NCI-H1417 (cell line): ENCODE measurements at places on chromosomes 13 and 19.
A peak's percentile ranks its signal among the peaks of the same experiment; 100 is the strongest.

- no peak for DNase-seq
Observed at GRCh38 chr13:45413826-45414307, 4.3 kb downstream of the SLC25A30 start.

DNA sequence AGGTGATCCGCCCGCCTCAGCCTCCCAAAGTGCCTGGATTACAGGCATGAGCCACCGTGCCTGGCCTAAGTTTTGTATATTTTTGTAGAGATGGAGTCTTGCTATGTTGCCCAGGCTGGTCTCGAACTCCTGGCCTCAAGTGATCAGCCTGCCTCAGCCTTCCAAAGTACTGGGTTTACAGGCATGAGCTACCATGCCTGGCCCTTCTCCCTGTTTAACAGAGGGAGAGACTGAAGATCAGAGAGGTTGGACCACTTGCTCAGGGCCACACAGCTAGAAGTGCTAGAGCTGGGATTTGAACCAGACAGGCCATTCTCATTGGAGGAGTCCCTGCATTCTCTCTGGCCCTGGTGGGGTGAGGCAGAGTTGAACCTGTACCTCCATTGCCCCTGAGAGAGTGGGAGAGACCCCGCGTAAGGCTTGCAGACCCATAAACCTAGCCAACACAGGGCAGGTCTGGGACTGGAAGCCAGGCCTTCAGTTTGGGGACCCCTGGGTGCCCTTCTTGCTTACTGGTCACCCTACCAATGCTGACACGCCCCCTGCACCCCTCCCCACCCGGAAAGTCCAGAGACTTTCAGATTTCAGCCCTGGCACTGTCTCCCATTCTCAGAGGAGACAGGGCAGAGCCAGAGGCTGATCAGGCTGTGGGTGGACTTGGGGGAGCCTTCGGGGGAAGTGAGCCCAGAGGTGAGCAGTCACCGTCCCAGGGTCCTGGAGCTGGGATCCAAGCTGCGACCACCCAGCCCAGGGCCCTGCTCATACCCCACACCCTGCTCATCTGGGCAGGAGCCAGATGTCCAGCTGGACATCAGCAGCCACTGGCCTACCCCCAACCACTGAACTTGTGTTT is 13.3 kb downstream of the TTYH1 start:
- no peak for DNase-seq

- peak; percentile 62 for DNase-seq
Observed at GRCh38 chr19:17075864-17076542, 426 bp downstream of the MYO9B start.

DNA sequence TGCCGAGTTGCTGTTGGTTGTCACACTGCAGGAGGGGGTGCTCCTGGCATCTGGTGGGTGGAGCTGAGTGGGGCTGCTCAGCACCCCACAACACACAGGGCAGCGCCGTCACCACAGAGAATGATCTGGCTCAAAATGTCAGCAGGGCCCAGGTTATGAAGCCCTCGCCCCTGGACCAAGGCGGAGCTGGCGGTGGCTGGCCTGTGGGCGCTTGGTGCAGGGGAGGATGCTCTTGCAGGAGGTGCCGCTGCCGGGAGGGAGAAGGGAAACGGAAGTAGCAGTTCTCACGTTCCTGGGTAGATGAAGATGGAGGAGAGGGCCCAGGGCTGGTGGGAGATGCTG is 14.2 kb upstream of the LENG8 start:
- DNase-seq: no peak

GRCh38 chr19:41981724-41982123 is 12.3 kb downstream of the ATP1A3 start:
- DNase-seq: no peak

DNA sequence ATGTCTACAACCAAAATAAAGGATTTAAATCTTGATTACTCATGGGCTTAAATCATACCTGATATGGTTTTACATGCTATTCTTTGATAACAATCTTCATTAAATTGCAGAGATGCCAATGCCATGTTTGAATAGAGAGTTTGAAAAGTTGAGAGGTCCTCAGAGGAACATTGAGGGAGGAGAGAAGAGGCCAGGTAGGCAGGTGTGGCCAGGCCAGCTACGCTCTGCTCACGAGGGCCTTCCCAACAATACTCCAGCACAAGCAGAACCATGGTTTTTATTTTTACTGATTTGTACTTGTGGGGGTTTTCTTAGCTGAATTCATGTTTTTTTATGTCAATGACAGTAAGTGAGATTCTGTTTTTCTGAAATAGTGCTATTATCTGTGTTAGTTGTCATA is 158.1 kb upstream of the RFC3 start:
- no peak for DNase-seq

- no peak for DNase-seq
Observed at GRCh38 chr13:80054806-80055205, 286.1 kb downstream of the SPRY2 start.

GRCh38 chr19:51676566-51677083 is 16.5 kb upstream of the SPACA6 start:
- DNase-seq: no peak

DNA sequence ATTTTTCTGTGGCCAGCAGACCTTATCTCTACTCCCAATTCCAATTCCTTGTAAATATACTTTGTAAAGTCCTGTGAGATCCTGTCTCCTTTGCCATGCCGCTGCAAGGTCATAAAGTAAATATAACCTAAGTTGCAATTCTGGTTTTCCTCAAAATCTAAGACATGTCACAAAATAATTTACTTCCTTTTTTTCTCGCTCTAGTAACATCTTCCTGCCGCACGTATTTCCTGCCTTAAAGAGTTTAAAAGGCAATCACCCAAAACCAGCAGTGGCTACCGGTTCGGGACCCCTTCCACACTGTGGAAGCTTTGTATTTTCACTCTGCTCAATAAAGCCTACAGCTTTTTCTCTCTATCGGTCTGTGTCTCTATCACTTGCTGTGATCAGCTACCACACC is 832.0 kb upstream of the SLITRK5 start:
- DNase-seq: no peak

- peak; percentile 100 for DNase-seq
Observed at GRCh38 chr13:102394158-102395053, 7.4 kb downstream of the FGF14 start.
